ENCODE measurements at places on chromosomes 3 and 15. TPM values are rescaled to one million over a fixed set of nuclear protein-coding genes. Genes with fewer than 3 reads are reported as not detected.

GRCh38 chr3:69119681-69120080, 2.7 kb downstream of the LMOD3 start:
- H3K27me3 ChIP-seq, result no peaks in the 10 kb centered on the region
- no peak for DNase-seq
- H3K4me3 ChIP-seq, result no peak overlapping the region
- H3K4me1 ChIP-seq, result no peaks in the 10 kb centered on the region
- H3K27ac ChIP-seq, result no peak overlapping the region

GRCh38 chr3:61701011-61701410, 139.6 kb downstream of the PTPRG start:
- H3K4me1 ChIP-seq, result peaks cover 12% of the 10 kb centered on the region
- H3K4me3 ChIP-seq, result no peak overlapping the region
- H3K27me3 ChIP-seq, result no peaks in the 10 kb centered on the region
- DNase-seq, result no peak

GRCh38 chr3:120311863-120312794, 27.1 kb upstream of the GPR156 start:
- no peak overlapping the region for H3K4me3 ChIP-seq
- no peaks in the 10 kb centered on the region for H3K36me3 ChIP-seq
- no peak for DNase-seq
- H3K27me3 ChIP-seq, result no peaks in the 10 kb centered on the region
- H3K4me1 ChIP-seq, result no peaks in the 10 kb centered on the region

GRCh38 chr3:9887480-9887879, 2.9 kb upstream of the JAGN1 start:
- H3K27me3 ChIP-seq, result no peaks in the 10 kb centered on the region
- no peak overlapping the region for H3K4me3 ChIP-seq
- H3K27ac ChIP-seq, result no peak overlapping the region
- peaks cover 15% of the 10 kb centered on the region for H3K4me1 ChIP-seq
- no peak for DNase-seq

DNA sequence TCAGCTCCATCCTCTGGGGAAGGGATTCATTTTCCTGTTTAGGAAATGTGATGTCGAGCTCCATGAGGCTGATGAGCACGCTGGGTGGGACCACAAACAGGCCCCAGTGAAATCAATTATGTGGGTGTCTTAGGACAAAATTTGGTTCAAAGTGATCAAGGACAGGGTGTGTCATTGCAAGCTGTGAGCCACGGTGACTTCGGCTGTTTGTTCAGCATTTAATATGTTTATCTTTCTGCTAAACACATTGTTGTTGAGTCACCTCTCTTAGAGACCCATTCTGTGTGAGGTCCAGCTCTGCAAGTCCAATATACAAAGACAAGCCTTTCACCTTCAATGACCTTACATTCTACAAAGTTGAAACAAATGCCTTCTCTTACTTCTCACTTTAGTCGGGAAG, 41.3 kb downstream of the SSR3 start:
- no peaks in the 10 kb centered on the region for H3K36me3 ChIP-seq
- no peak for DNase-seq
- H3K27ac ChIP-seq, result no peak overlapping the region

ARNT2 gene
- total RNA-seq, result 11.4 TPM

DNA sequence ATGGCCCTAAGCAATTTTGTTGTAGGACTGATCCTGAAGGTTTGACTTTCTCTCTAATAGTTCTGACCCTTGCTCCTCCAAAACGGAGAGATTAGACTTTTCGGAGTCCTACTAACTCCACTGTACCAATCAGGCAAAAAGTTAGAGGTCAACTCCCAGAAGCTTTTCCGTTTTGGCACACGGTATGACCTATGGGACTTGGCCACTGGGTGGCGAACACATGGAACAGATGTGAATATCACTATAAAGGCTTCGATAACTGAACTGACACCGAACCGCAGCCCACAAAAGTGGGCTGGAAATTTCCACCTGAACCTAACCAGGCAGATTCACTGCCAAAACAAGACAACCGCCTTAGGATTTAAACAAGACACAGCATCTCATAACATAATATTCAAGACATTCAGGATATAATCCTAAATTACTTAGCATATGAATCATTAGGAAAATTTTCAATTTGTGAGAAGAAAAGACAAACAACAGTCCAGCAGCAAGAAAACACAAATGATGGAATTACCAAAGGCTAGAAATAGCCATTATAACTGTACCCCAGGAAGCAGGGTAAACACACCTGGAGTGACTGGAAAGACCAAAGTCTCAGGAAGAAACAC, 12.2 kb upstream of the TM2D3 start:
- no peak overlapping the region for H3K27ac ChIP-seq
- H3K36me3 ChIP-seq, result peaks cover 18% of the 10 kb centered on the region
- H3K27me3 ChIP-seq, result no peaks in the 10 kb centered on the region
- no peak for DNase-seq

Measured in lower lobe of right lung (tissue), 2 donors.